Cardiac septum (tissue), 1 donor: ENCODE measurements at places on chromosomes 12 and 14. TPM values are rescaled to one million over a fixed set of nuclear protein-coding genes. Genes with fewer than 3 reads are reported as not detected.

The PRB2 gene
- total RNA-seq, result not detected

DNA sequence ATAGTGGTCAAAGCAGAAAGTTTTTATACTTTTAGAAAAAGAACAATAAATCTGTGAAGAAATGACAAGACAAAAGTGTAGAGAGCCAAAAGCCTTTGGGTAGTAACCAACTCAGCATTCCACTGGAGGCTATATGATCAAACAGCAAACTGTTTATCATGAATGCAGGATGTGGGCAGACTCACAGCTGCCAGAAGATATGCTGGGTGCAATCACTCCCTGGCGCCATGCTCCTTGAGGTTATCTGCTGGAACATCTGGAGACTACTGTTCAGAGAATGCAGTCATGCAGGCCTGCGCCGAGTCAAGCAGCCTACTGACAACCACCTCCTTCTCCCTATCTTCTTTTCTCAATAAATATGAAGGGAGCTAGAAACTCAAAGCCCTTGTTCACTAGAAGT lies 49.0 kb upstream of the SLC8A3 start:
- no peak for DNase-seq

The CACNA2D4 gene
- 0.89 TPM for total RNA-seq

DNA sequence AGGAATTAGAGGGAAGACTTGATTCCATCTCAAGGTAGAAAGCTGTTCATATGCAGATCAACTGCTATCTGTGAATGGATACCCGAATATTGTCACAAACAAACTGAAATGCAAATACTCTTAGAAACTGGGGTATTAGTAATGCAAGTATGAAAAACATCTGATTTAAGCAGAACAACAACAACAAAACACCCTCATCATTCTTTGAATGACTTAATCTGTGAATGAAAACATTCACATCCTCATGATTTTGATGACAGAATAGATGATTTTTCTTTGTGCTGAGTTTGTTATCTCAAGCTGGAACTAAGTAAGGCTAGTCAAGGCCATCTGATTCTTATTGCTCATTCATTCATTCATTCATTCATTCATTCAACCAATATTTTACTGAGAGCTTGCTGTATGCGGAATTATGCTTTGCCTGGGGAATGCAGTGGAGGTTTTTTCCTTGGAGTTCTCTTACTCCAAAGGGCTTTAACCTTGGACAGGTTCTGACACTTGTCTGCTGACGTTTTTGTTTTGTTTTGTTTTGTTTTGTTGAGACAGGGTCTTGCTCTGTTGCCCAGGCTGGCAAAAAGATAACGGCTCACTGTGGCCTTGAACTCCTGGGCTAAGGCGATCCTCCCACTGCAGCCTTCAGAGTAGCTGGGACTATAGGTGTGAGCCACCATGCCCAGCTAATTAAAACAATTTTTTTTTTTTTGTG lies 23.3 kb downstream of the OR10G3 start:
- DNase-seq, result no peak

The SAMD15 gene
- 0.11 TPM for total RNA-seq

GRCh38 chr12:58608711-58609110 lies 311.6 kb downstream of the LRIG3 start:
- no peak for DNase-seq

DNA sequence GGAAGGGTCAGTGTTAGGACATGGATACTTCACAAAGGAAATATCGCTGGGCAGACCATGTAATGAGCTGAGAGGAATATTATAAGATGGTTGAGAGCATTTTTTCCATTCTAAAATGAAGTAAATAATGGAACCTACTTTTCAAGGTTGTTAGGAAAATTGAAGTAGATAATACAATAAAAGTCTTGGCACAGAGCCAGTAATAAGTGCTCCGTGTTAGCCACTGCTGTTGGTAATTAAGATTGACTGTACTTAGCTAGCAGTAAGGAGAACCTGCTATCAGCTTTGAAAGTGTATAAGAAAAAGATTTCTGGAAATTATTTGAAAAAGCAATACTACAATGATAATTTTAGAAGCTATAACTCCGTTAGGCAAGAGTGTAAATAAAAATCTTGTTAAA lies 77.6 kb downstream of the SCAF11 start:
- no peak for DNase-seq

The RAB15 gene
- 60.8 TPM for total RNA-seq

- no peak for DNase-seq
Measured at GRCh38 chr12:26935636-26936378, 2.0 kb downstream of the INTS13 start.

DNA sequence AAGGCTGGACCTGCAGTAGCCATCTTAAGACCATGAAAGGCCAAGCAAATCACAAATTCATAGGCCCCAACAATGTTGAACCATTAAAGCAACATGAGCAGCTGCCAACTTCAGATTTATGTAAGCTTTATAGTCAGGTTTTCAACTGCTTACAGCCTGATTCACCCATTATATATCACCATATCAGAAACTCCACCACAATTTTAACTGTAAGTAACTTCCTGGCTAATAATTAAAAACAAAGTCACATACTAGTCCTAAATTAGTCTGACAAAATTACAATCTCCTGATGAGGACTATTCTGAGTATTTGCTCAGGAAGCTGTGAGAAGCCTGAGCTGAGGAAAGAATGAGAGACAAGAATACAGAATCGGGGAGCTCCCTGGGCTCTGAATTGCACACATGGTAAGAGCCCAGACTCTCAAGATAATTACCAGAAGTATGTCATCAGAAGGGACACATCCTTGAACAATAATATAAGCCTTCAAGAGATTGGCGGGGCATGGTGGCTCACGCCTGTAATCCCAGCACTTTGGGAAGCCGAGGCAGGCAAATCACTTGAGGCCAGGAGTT lies 55.1 kb downstream of the NUMB start:
- no peak for DNase-seq

The SLC35F4 gene
- total RNA-seq, result not detected

GRCh38 chr14:105918496-105919262 lies 392.3 kb downstream of the TMEM121 start:
- peak; percentile 44 for DNase-seq

DNA sequence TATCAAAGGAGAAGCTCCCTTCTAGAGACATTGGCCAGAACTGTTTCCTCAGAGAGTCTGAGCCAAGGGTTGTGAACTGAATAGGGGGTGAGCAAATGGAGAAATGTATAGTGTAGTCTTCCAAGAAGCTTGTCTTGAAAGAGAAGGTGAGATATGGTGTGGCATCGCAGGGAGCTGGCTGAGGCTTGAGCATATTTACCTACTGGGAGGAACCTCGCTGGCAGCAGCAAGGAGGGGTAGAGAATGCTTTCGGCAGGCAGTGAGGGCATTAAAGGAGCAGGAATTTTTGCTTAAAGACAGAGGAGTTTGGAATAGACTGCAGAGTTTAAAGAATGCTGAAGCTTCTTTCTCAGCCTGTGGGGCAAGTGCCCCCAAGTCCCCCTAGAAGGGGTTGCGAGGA lies 59.3 kb upstream of the PRMT8 start:
- no peak for DNase-seq

DNA sequence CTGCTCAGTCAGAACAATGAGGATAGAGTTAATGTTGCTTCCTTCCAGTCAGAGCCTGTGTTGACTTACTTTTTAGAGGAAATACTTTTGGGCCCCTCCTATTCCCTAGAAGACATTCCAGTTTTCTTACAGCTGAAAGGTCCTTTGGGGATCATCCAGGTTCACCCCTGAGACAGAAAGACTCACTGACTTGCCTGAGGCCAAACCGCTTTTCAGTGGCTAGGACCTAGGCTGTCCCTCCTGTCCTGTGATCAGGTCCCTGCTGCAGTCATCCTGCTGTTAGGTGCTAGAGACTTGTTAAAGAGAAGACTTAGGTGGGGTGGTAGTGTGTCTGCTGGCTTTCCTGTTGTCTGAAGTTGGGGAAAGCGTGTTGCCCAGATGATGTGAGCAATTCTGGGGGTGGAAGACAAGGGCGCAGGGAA lies 39.6 kb downstream of the SUSD6 start:
- DNase-seq, result no peak

- no peak for DNase-seq
Measured at GRCh38 chr12:81942594-81942993, 183.4 kb upstream of the PPFIA2 start.

- DNase-seq, result no peak
Measured at GRCh38 chr14:92460916-92461579, 52.5 kb upstream of the RIN3 start.

DNA sequence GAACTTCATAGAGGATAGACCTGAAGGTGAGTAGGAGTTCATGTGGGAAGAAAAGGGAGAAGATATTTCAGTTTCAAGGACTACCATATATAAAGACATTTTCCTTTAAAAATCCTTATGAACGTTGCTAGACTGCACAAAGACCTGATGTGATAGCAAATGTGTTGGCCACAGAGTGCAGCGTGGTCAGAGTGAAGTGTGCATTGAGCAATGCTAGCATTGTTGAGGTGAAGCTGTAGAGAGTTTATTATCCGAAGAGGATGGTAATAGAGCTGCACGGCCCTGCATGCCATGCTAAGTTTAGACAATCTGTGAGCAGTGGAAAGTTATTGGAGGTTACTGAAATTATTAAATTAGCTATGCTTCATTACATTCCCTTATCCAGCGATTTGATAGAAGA lies 413.0 kb downstream of the CCDC91 start:
- no peak for DNase-seq

- DNase-seq, result no peak
Measured at GRCh38 chr12:128008341-128008740, 258.6 kb upstream of the TMEM132C start.

The DHH gene
- 1.6 TPM for total RNA-seq

The SIX4 gene
- total RNA-seq, result 1.9 TPM

The RHEBL1 gene
- total RNA-seq, result 0.38 TPM

GRCh38 chr12:101858361-101858760 lies 19.0 kb upstream of the DRAM1 start:
- DNase-seq, result no peak

The PTPRB gene
- 28.9 TPM for total RNA-seq

DNA sequence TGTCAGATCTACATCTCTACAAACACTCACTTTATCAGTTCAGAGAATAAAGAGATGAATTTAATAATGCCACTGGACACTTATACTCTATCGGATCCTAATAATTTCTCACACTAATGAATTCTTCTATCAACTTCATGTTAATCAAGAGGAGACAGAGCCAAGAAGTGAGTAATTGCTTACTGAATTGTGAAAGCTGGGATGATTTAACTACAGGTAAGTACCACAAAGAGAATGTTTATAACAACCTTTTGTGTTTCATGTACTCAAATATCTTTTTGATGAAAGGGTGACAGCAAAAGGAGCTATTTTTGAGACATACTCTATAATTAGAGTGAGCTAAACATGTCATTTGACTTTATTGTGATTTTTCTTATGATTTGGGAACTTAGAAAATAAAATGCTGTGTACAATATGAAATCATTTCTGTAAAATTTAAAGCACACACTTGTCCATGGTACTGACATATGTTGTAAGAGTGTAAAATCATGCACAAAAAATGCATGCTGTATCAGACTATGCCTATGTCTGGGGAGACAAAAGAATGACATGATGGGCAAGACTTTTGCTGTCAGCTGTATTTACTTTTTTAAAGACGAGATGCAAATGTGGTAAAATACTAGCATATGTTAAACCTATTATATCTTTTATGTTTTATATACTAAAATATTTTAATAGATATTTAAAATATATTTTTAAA lies 361.2 kb downstream of the CCER1 start:
- no peak for DNase-seq

The C12orf54 gene
- not detected for total RNA-seq

DNA sequence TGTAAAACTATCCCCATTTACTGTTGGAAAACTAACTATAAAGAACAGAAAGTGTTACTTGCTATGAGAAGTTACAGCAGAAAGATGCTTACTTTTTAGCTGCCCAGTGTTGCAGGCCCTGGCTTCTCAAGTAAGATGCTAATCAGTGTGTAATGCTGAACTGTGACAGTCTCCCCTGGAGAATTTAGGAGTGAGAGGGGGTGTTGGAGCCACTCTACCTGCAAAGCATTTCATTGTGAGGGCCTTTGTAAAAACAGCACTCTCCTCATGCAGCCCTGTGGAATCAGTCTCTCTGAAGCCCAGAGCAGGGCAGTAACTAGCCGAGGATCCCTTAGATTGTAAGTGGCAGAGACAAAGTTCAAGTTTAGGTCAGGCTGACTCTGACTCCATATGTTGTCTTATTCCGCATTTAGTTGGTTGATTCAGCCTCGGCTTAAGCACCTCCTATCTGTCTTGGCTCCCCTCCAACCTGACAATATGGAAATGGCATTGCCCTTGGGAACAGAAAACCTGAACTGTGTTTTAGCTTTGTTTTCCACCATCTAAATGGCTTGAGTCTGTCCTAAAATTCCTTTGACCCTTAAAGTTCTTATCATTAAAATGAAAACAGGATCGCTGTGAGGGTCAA lies 141.3 kb downstream of the PRKCH start:
- no peak for DNase-seq

GRCh38 chr14:24806061-24806678 lies 172.2 kb upstream of the GZMB start:
- DNase-seq, result no peak

DNA sequence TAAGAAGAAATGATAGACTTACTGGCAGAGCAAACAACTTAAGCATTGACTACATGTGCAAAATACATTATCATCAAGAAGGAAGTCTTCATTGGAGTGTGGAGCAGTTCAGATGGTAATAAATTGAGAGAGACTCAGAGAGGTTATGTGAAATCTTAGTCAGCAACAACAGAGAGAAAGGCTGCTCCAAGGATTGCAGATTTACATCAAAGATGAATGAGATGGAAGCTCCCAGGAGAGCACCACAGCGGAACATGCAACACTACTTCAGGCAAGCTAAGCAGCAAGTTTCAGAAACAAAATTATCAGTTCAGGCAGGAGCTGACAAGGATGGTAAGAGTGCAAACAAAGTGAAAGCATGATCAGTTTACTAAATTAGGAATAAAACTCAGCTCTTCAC lies 882.3 kb downstream of the LRFN5 start:
- DNase-seq, result no peak

DNA sequence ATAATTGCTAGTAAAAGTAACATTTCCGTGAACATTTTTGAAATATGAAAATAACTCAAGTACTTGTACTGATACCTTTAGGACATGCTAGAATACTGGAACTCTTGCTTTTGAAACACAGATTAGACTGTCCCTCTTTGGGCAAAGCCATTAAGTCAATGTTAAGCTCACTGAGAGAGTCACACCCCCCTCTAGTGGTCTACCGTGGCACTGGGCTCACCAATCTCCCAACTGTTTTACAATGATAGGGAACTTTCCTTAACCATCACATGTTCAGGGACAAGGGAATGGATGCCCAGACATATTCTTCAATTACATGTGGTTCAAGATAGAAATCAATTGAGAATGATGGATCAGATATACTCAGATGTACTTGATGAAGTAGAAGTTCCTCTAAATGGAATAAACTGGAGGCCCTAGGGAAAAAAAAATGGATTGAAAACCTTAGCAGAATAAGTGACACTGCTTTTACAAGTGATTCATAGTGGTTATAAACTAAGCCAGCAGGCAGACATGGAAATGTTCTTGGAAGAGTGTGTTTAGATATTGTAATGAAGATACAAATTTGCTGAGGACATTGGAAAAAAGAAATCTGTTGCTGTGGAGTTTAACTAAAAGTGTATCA lies 17.8 kb downstream of the NANOG start:
- DNase-seq, result no peak

DNA sequence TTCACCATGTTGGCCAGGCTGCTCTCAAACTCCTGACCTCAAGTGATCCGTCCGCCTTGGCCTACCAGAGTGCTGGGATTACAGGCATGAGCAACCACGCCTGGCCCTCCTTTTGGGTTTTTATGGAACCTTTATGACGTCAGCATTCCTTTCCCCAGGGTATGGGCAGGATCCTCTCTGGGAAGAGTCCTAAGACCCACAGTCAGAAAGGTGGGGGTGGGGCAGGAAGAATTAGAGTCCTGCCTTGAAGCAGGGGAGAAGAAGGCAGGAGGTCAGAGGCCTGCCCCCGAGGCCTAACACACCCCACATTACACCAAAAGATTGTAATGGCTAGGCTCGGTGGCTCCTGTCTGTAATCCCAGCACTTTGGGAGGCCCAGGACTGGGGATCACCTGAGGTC lies 30.8 kb upstream of the CDK17 start:
- no peak for DNase-seq
